Adrenal gland (tissue), 19 donors: ENCODE measurements at places on chromosomes 2 and 18. TPM values are rescaled to one million over a fixed set of nuclear protein-coding genes. Genes with fewer than 3 reads are reported as not detected.

The RAB17 gene
- 5.4 TPM for total RNA-seq

- H3K27ac ChIP-seq: no peak overlapping the region
- H3K27me3 ChIP-seq: peaks cover 1% of the 10 kb centered on the region
- H3K4me1 ChIP-seq: no peaks in the 10 kb centered on the region
- no peak for DNase-seq
These were observed 51.2 kb upstream of the GLI2 start for GRCh38 chr2:120684289-120685065.

- no peak overlapping the region for H3K27ac ChIP-seq
- H3K36me3 ChIP-seq: no peaks in the 10 kb centered on the region
- no peak overlapping the region for H3K4me3 ChIP-seq
- peaks cover 28% of the 10 kb centered on the region for H3K4me1 ChIP-seq
- H3K27me3 ChIP-seq: no peaks in the 10 kb centered on the region
These were observed 126.1 kb downstream of the INHBB start for GRCh38 chr2:120472031-120472430.

- no peaks in the 10 kb centered on the region for H3K36me3 ChIP-seq
- H3K4me1 ChIP-seq: no peaks in the 10 kb centered on the region
- H3K27ac ChIP-seq: no peak overlapping the region
- no peak overlapping the region for H3K4me3 ChIP-seq
- H3K27me3 ChIP-seq: no peaks in the 10 kb centered on the region
These were observed 22.2 kb downstream of the EFR3B start for GRCh38 chr2:25063876-25064660.

DNA sequence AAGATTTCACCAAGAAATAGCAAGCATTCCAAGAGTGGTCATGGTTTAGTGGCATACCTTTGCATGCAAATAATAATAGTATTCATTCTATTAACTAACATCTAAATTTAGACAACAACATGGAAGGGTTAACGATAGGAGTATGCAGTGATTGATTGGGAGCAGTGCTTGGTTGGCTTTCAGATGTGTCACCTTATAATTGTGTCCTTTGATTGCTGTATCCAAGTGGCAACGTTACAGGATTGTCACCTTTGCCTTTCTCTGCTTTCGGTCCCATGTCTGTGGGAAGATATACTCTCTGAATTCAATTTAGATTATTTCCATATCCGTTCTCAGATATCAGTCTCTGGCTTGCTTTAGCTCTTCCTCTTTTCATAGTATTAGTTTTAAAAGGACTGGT, 152.8 kb upstream of the MAP3K20 start:
- no peaks in the 10 kb centered on the region for H3K27me3 ChIP-seq

DNA sequence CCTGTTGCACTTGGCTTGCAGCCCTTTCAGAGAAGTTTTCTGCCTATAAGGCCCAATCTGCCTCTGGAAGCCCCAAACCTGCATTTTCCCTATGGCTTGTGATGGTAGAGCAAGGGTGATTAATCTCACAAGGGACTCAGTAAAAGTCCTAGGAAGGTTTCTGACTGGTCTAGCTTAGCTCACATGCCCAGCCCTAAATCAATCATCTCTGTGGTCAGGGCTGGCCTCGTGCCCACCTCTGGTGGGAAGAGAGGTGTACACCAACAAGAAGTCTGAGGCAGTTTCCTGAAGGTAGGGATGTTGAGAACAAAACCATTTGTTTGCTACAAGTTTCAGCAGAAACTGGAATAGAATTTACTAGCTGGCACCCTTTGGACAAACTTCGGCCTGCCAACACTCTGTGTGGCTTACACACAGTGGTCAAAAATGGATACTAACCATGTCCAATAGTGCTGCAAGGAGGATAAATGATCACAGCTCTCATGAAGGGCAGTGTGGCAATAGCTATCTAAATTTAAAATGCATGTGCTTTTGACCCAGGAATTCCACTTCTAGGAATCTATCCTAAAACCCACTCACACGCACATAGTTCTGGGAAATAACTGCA, 96.4 kb downstream of the EN1 start:
- H3K4me3 ChIP-seq: no peak overlapping the region
- H3K27ac ChIP-seq: no peak overlapping the region
- no peak for DNase-seq
- H3K4me1 ChIP-seq: no peaks in the 10 kb centered on the region
- H3K36me3 ChIP-seq: no peaks in the 10 kb centered on the region
- H3K27me3 ChIP-seq: no peaks in the 10 kb centered on the region

DNA sequence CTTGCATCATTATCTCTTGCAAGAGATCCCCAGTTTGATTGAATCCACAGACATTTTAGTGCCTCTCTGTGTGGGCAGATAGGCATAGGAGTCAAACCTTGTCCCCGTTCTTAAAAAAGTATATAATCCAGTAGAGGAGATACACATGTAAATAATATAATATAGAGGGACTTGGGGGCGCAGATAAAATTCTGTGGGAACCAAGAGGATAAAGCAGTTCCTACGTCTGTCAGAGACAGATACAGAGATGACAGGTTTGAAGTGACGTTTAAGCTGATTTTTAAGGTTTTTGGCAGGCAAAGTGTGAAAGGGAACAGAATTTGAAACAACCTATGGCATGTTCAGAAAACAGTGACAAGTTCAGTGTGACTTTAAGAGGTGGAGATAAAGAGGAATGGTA, 63.1 kb downstream of the CAB39 start:
- H3K4me3 ChIP-seq: no peak overlapping the region
- no peaks in the 10 kb centered on the region for H3K36me3 ChIP-seq
- H3K27ac ChIP-seq: no peak overlapping the region
- H3K27me3 ChIP-seq: no peaks in the 10 kb centered on the region

- H3K27ac ChIP-seq: no peak overlapping the region
- no peak overlapping the region for H3K4me3 ChIP-seq
- no peaks in the 10 kb centered on the region for H3K27me3 ChIP-seq
- H3K36me3 ChIP-seq: no peaks in the 10 kb centered on the region
- no peaks in the 10 kb centered on the region for H3K4me1 ChIP-seq
These were observed 3.8 kb upstream of the GPR55 start for GRCh38 chr2:230928701-230929380.
